ENCODE measurements at places on chromosomes 4 and X.

- DNase-seq, result no peak
Observed at GRCh38 chr4:163249042-163249441, 82.4 kb upstream of the NAF1 start.

DNA sequence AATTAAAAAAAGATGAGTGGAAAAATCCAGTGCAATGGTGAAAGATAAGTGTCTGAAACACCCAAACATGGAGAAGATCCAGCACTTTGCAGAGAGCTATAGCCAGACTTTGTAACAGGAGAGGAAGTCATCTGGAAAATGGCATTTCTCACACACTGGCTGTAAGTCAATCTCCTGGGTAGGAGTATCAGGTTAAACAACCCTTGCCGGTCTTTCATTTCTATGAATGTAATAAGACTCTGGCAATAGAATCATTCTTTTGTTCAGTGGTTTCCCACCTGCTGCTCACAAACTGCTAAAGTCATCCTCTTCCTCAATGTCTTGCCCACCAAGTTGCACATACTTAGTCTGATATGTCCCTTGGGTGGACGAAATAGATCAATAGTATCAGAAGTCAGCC is 94.0 kb upstream of the ATP8A1 start:
- no peak for DNase-seq

DNA sequence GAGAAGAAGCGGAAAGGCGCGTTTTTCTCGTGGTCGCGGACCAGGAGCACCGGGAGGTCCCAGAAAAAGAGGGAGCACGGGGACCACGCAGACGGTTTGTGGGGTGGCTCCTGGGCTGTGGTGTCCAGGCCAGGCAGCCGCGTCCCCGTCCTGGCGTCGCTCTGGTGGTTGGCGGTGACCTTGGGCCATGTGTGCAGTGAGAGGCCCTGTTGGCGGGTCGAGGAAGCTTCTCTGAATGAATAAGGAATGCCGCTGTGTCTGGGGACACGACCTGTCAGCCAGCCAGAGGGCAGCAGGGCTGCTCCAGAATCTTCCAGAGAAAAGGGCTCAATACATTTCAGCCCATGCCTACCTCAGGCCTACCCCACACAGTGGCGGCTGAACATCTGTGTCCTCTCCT is 24.3 kb upstream of the HGFAC start:
- DNase-seq, result no peak

DNA sequence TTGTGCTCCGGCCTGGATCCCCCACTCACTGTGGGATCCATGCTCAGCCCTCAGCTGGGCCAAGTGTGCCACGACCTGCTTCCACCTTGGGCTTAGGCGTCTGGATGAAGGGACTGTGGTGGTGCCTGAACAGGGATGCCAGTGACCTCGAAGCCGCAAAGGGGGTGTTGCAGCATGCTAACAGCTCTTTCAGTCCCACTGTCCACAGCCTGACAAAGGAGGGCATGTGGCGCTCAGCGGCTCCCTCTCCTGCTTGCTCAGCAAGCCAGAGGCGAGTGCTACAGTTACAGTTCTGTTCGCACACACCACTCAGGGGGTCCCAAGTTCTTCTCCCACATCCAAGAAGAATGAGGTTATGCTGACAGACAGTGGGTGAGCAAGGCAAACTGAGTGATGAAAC is 5.2 kb upstream of the IGBP1 start:
- no peak for DNase-seq

- DNase-seq, result no peak
Observed at GRCh38 chr4:112302320-112303274, 5.4 kb downstream of the ALPK1 start.

GRCh38 chr4:17812801-17813200 is 2.0 kb downstream of the NCAPG start:
- DNase-seq, result no peak

DNA sequence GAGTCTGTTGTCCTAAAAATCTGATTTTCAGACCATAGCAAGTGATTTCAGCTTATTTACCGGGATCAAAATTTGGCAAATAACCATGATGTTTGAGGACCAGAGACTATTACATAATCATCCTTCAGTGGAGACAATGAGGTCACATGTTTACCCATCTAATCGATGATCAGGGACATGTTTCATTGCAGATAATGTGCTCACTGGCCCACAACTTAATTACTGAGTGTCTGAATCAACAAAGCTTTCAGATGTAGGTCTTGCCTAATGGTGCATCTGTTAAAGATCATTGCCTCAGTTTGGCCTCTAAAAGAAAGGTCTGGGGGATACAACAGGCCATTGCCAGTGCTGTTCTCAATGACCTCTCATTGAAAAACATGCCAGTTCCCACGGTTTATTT is 42.8 kb upstream of the KLHL34 start:
- DNase-seq, result no peak

GRCh38 chr4:142743121-142743825 is 102.8 kb downstream of the INPP4B start:
- DNase-seq, result no peak

DNA sequence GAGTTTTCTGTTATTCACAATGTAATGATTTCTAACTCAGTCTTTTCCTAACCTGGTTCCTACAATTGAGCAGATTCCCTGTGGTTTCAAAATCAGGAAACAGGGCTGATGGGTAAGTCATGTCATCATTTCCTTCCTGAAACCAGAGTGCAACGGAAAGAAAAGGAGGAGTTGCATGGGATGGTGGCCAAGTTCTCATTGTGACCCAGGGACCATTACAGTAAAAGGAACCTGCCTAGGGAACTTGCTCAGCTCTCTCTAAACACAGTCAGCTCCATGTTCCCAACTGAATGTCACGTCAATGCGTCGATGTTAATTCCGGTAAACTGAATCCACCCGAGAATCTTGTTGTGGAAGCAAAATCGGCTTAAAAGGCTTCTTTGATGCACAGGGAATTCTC is 51.2 kb downstream of the LGI2 start:
- no peak for DNase-seq

DNA sequence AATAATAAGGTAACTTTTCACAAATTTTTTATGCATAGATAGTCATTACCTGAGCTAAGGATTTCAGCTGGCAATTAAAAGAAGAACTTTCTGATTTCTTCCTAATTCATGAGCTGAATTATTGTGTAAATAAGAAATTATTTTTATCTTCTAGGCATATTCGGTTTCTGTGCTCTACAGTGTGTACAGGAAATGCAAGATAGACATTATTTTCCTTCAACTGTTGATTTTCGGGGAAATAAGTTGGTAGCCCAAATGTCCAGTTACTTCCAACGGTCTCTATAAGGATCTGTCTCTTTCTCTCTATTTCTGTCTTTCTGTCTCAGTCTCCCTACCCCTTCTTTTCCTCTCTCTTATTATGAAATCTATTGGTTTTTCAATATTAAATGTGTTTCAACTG is 137.3 kb upstream of the CLNK start:
- DNase-seq, result no peak

GRCh38 chrX:134935276-134935675 is 55.5 kb upstream of the SMIM10 start:
- no peak for DNase-seq

- no peak for DNase-seq
Observed at GRCh38 chr4:913280-913618, 18.9 kb downstream of the GAK start.

GRCh38 chr4:150158041-150158440 is 79.8 kb downstream of the DCLK2 start:
- DNase-seq, result no peak

GRCh38 chr4:34516524-34516923 is 1727.8 kb downstream of the ARAP2 start:
- DNase-seq, result no peak

DNA sequence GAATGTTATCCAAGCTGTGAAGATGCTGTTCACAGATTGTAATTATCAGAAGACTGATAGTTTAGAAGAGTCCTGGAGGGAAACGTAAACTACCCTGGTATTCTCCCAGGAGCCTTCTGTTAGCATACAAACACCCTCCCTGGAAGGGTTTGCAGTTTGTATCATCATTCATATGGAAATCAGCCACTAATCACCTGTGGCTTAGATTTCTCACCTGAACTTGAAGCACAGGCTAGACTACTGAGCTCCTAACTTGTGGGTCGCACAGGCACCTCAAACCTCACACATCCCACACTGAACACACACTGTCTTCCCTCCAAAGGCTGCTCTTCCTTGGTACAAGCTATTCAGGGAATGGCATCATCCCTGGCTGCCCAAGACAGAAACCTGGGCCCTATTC is 30.7 kb downstream of the SHISA3 start:
- no peak for DNase-seq

GRCh38 chrX:118554511-118554910 is 58.9 kb downstream of the DOCK11 start:
- no peak for DNase-seq

- DNase-seq, result no peak
Observed at GRCh38 chr4:150176547-150176946, 98.3 kb downstream of the DCLK2 start.

- DNase-seq, result no peak
Observed at GRCh38 chrX:75337525-75337924, 63.6 kb downstream of the UPRT start.

DNA sequence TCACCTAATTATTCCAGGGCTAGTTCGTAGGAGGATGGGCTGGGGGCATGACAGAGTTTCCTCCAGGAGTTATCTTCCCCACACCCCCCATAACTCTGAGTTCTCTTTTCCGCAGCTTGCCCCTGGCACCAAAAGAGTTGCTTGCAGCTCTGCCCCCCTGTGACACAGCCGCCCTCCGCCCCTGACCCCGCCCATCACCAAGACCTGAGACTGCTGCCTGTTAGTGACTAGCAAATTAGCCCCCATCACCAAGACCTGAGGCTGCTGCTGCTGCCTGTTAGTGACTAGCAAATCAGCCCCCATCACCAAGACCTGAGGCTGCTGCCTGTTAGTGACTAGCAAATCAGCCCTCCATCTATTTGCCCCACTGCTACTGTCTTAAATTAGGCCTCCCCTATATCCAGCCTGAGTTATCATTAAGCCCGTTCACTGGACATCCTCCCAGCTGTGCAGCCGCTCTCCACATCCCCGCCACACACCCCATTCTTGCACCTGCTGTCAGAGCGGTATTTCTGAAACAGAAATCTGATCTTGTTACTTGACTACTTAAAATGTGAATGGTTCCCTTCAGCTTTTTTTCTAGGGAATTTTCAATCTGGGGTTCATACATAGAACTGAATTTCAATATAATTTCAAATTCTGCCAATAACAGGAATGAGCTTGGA is 1.5 kb upstream of the PAPSS1 start:
- DNase-seq, result peak; percentile 13

- DNase-seq, result no peak
Observed at GRCh38 chrX:40389555-40389954, 191.2 kb upstream of the ATP6AP2 start.

DNA sequence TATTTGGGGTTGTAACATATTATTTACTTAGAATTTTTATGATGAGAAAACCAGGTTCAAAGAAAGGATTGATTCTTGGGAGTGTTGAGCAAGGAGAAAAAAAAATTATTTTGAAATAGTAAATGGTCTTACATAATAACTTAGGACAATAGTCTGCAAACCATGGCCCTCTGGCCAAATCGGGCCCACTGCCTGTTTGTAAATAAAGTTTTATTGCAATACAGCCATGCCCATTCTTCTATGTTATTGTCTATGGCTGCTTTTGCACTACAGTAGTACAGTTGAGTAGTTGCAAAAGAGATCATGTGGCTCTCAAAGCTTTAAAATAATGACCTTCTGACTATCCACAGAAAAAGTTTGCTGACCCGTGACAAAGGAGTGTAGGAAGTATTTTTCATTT is 63.2 kb upstream of the MCUB start:
- DNase-seq, result no peak

DNA sequence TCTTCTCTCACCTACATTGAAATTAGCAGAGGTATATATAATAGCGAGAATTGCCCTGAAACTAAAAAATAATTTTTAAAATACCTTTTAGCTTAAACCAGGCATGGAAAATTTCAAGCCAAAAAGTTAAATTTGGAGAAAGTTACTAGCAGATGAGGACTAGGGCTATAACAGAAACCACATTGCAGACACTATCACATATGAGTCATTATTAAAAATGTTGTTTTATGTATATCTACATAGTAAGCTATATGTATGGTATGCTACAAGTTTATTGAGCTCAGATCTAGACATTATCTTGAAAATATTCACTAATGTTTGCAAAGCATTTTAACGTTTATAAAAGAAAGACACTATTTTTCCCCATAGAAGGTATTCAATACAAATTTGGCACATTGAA is 147.8 kb downstream of the PAPSS1 start:
- no peak for DNase-seq

GRCh38 chrX:136115904-136116297 is 31.4 kb upstream of the FHL1 start:
- DNase-seq, result no peak

- no peak for DNase-seq
Observed at GRCh38 chr4:47075262-47075661, 43.9 kb downstream of the GABRB1 start.

GRCh38 chr4:141120036-141120593 is 13.2 kb downstream of the RNF150 start:
- DNase-seq, result no peak

DNA sequence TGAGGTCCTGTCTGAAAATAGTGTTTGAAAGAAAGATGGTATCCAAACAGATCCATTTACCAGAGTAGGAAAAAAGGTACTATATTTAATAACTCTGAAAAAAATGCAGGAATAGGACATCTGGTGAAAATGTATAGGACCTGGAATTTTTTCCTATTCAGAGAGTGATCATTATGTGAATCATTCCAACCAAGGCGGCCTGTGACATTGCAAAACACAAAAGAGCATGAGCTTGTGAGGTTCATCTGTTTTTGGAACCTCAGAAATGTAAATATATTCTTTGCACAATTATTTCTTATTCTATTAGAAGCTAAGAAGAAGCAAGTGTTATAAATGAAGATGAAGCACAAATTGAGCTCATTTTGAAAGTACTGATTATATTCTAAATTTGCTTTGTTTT is 2.0 kb downstream of the C4orf51 start:
- no peak for DNase-seq

DNA sequence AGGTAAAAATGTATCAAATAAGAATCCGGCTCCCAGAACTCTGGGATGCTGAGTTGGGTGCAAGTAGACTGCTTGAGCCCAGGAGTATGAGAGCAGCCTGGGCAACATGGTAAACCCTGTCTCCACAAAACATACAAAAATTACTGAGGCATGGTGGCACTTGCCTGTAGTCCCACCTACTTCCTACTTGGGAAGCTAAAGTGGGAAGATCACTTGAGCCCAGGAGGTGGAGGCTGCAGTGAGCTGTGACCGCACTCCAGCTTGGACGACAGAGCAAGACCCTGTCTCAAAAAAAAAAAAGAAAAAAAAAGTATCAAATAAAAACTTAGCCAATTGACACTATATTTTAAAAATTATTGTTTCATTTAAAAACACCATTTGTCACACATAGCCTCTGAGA is 84.4 kb downstream of the FBXW7 start:
- DNase-seq, result no peak
